ENCODE measurements at places on chromosomes 5 and 9.

GRCh38 chr5:146025114-146025680 is 80.2 kb downstream of the PLAC8L1 start:
- DNase-seq = no peak

DNA sequence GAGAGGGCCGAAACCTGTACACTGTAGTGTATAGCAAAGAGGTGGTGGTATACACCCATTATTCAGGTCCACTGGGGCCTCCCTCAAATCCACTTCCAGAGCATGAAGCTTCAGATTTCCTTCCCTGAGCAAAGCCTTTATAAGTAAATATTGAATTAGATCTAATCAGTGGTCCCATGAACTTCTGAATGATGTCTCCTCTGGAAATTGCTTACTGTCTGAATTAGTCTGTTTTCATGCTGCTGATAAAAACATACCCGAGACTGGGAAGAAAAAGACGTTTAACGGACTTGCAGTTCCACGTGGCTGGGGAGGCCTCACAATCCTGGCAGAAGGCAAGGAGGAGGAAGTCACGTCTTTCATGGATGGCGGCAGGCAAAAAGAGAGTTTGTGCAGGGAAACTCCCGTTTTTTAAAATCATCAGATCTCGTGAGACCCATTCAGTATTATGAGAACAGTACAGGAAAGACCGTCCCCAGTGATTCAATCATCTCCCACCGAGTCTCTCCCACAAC is 193.5 kb downstream of the NR3C1 start:
- no peak for DNase-seq

DNA sequence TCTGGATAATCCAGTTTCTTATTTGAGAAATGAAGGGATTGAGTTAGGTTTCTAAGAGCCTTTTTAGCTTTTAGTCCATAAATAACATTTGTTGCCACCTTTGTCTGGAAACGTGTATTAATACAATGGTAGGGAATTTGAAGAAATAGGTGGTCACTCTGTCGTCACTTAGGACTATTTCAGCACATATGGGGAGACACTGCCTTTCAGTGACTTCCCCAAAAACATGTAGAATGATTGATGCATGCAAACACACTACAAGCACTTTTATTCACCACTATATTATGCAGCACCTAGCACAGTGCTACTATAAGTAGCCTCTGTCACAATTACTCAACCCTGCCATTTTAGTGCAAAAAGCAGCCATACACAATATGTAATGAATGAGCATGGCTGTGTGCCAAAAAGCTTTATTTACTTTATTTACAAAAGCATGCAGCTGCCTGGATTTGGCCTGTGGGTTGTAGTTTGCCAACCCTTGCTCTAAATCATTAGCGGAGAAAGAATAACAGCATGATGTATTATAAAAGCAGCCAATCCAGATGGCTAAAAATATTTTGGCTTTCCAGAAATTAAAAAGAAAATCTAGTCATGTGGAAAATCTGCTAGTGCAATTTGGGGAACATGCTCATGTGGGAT is 154.2 kb upstream of the HMHB1 start:
- no peak for DNase-seq

DNA sequence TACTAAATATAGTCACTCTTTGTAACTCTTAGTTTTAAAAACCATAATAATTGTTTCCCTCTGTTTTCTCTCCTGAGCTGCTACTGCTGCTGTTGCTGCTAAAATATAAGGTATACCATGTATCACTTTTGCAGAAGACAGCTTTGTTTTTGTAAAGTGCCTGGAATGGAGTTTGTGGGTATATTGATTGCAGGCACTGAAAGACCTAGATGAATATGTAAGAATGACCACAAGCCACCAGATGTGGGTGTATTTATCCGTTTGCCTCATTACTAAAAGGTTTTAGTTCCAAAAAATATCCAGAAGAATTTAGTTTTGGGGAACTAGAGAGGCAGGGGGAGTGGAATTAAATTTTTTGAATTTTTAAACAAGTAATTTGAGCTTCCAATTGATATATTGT is 151.1 kb upstream of the CDKN2B start:
- no peak for DNase-seq

DNA sequence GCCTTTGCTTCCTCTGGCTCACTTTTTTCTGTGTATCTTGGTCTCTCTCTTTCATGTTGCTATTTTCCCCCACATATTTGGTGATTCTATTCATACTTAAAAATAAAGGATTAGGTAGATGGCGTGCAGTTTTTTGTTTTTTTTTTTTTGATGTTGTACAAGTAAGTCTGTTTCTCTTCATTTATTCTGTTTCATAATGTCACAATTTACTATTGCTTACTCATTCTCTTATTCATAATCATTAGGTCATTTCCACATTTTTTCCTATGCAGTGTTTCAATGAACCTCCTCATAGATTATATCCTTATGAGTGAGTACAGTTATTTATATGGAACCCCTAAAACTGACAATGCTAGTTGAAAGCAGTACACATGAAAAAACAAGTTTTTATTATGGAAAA is 136.3 kb downstream of the APBA1 start:
- no peak for DNase-seq

DNA sequence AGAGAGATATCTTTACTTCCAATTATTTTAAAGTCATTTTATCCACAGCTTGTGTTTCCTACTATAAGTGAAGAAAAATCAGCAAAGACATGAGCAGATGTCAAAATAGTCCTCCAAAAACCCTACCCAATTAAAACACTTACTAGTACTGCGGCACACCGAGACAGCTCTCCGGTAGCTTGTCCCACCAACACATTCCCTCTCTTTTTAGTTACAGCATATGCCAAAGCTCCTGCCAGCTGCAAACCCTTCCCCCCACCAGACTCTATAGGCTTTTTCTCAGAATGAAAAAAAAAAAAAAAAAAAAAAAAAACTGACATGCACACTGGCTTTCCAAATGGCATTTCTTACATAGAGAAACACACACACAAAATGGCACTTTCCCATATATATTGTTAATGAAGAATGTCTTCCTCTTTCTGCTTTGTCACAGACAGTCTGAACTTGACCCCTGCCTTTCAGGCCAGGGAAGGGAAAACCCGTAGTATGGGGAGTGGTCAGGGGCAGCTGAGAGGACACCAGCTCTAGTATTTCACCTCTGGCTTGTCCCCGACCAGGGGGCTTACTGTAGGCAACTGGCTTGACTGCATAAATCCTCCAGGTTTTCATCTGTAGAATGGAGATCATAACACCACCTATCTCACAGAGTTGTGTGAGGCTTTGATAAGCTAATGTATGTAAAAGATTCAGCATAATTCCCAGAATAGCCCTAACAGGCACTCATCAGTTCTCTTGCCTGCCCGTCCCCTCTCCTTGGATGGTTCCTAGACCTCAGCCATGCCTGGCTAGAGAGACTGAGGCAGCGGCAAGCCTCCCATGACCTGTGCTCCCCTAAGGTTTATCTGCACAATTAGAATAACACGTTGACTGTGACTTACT is 233.6 kb downstream of the CRB2 start:
- DNase-seq = no peak

DNA sequence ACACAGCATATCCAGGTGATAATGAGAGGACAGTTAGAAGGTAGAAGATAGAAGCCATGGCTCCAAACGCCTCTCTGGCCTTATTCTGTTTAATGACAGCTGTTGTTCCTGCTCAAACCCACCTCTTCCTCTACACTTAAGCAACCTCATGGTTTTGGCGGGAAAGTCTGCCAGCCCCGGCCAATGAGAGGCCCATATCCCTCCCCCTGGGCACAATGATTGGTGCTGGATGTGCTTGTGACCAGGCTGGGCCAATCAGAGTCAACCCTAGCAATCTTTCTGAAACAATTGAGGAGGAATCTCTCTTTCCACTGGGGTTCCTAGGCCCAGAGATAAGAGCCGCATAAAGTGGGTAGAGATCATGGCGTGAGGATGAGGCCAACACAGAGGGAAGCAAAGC is 4.8 kb upstream of the GFI1B start:
- DNase-seq = peak; percentile 30

DNA sequence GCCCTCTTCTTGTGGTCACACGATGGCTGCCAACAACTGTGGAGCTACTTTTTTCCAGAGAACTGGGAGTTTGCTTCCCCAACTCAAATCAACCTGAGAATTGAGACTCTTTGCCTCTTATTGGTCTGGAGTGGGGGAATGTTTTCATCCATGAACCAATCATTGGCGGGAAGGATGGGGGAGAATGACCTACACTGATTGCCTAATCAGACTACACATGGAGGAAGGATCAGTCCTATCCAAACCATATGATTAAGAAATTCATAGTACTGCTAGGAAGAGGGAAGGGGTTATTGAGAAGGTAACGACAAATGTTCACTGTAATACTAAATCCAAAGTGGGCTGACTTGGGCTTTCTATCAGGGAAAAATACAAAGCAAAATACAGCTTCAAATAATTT is 7.9 kb upstream of the KIF2A start:
- no peak for DNase-seq

GRCh38 chr5:55159763-55160492 is at the start of gene GPX8:
Gene GPX8, plus strand, starts transcription at chr5:55160171. Its CDS starts 22 bp downstream, at chr5:55160193.
- peak; percentile 77 for DNase-seq

GRCh38 chr5:132962429-132963021 is 909 bp downstream of the AFF4 start:
- no peak for DNase-seq

GRCh38 chr9:8332331-8332650 is 532.7 kb upstream of the DMAC1 start:
- no peak for DNase-seq

DNA sequence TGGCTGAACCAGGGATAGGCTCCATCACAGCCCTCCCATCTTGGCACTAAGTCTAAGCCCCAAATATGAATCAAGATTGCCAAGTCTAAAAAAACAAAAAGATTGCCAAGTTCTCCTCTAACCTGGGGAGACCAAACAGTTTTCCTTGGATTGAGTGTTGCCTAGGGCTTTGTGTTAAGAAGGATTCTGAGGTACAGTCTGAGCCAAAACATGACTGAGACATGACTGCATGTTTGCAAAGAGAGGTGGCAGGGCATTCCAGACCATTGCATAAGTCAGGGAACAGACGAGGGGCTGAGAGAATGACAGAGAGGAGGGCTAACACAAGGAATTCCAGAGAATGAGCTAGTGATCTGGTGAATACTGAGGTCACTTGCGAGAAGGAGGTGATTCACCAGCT is 11.4 kb downstream of the LAMC3 start:
- DNase-seq = no peak

GRCh38 chr5:90264689-90265544 is 144.6 kb downstream of the CETN3 start:
- DNase-seq = peak; percentile 34

GRCh38 chr9:106110483-106110882 is 416.1 kb downstream of the TMEM38B start:
- no peak for DNase-seq

- DNase-seq = no peak
Observed at GRCh38 chr5:27571681-27572080, 533.3 kb upstream of the CDH9 start.

GRCh38 chr9:96513622-96514021 is 63.7 kb downstream of the HABP4 start:
- DNase-seq = no peak

All from natural killer cell (primary cell).